ENCODE measurements at places on chromosomes 2 and 18. TPM values are rescaled to one million over a fixed set of nuclear protein-coding genes. Genes with fewer than 3 reads are reported as not detected.
A peak's percentile ranks its signal among the peaks of the same experiment; 100 is the strongest.

The GKN1 gene
- not detected for total RNA-seq

The ACMSD gene
- total RNA-seq = not detected

The PROKR1 gene
- total RNA-seq = not detected

The TRAF3IP1 gene
- 8.9 TPM for total RNA-seq

The FABP1 gene
- total RNA-seq = not detected

The COL4A4 gene
- total RNA-seq = 0.23 TPM

The TUBA3D gene
- total RNA-seq = not detected

GRCh38 chr2:21590026-21590690 lies 466.4 kb downstream of the TDRD15 start:
- DNase-seq = no peak

DNA sequence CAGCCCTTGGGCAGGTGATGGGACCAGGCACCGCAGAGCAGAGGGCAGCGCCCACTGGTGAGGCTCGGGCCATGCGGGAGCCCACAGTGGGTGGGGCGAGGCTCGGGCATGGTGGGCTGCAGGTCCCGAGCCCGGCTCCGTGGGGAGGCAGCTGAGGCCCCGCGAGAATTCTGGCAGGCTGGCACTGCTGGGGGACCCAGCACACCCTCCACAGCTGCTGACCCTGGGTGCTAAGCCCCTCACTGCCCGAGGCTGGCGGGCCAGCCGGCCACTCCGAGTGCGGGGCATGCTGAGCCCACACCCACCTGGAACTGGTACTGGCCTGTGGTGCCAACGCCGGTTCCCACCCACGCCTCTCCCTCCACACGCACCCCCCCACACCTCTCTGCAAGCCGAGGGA lies 29.7 kb upstream of the COL3A1 start:
- no peak for DNase-seq

GRCh38 chr2:204900487-204900886 lies 355.2 kb downstream of the PARD3B start:
- DNase-seq = no peak

DNA sequence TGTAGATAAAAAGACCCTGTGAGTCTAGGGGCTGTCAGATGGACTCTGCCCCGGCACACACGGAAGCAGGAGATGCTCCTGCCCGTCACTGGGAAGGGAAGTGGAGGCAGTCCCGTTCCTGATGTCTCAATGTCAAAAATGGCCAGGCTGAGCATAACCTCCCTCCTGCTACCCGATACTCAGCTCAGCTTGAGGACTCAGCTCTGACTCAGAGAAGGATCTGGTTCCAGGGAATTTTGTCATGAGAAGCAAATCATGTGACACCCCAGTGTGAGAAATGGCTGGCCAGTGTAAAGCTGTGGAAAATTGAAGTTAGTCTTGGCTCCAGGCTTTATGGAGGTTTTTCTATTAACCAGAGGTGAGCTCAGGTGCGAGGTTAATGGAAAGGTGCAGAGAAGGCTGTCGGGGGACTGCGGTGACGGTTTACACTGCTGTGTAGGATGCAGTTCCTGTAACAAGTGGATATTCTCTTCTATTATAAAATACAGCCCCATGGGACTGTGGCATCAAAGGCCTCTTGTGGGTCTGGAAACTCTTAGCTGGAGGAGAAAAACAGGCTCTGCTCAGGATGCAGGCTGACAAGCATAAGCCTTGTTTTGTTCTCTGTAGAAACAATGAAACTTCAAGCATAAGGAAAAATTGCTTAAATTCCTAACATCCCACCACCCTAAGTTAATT lies 24.7 kb upstream of the AGAP1 start:
- DNase-seq = no peak

DNA sequence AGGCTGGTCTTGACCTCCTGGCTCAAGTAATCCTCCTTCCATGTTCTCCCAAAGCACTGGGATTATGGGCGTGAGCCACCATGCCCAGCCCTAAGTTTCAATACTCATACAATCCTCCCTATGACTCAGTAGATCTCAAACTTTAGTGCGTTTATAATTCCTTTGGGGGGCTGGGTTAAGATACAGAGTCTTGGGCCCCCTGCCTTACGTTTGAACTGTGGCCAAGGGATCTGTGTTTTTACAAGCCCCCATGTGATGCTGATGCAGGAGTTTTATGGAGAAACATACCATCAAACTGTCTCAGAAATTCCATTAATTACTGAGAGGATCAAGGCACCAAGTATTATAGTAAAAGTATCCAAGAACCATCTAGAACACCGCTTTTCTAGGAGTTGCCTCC lies 38.2 kb upstream of the FAM136A start:
- DNase-seq = no peak

GRCh38 chr2:187136646-187137045 lies 287.7 kb upstream of the ZSWIM2 start:
- no peak for DNase-seq

DNA sequence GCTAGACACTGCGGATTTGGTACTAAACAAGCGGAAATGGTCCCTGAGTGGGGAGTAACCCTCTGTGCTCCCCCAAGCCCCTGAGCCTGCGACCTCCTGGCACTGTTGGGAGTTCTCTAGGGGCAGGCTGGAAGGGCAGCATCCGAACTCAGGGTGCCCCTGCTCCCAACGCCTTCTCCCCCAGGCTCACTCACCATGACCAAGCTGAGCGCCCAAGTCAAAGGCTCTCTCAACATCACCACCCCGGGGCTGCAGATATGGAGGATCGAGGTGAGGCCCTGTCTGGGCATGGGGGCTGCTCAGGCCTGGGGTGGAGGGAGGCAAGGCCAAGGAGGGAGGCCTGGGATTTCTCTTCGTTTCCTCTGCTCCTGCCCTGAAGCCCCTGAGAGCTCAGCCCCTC lies 4.7 kb downstream of the VIL1 start:
- DNase-seq = no peak

- no peak for DNase-seq
Measured at GRCh38 chr2:7020059-7020458, 102.8 kb downstream of the RNF144A start.

GRCh38 chr18:48832938-48833700 lies 117.6 kb downstream of the SMAD7 start:
- no peak for DNase-seq

DNA sequence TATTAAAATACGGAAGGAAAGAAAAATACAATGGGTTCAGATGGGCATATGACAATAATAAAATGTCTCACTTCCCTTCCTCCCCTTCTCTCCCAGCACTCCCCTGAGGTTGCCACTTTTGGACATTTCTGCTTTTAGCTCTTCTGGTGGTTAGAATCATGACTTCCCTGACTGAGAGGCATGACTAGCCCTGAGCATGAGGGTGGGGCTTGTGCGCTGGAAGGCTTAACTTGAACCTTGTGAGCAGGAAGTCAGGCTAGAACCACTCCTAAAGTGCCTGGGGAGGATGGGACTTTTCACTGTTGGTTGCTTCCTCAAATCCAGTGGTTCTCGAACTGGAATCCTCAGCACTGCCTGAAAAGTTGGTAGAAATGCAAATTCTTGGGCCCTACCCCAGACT lies 19.7 kb upstream of the ARHGAP25 start:
- no peak for DNase-seq

GRCh38 chr2:208375491-208376068 lies 31.0 kb upstream of the PTH2R start:
- no peak for DNase-seq

DNA sequence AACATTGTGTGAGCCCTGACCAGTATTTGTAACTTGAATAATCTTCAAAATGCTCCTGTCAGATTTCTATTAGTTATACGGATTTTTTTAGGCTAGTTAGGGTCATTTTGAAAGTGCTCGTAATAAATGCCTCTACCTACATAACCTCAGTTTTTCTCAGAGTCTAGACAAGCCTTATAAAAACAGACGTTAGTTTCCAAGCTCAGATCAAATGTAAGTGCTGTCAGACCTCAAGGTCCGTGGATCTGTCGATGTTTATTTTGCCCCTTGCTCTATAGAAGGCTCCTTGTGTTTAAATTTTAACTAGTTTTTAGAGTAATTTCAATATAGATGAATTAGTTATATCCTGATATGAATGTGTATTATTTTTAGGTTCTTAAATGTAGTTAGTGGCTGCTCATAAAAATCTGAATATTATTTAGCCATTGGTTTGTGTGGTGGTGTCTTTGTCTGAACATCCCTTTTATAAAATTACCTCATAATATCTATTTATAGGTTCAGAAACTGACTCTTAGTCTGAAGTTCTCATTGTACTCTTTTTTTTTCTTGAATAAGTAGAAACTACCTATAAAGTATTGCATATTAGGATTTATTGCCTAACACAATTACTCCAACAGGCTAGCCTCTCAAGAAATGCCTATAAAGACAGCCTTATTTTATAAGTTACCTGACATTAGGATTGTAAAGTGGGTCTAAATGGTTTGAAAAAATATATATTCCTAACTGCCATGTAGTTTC lies 71.1 kb downstream of the MTA3 start:
- DNase-seq = no peak

DNA sequence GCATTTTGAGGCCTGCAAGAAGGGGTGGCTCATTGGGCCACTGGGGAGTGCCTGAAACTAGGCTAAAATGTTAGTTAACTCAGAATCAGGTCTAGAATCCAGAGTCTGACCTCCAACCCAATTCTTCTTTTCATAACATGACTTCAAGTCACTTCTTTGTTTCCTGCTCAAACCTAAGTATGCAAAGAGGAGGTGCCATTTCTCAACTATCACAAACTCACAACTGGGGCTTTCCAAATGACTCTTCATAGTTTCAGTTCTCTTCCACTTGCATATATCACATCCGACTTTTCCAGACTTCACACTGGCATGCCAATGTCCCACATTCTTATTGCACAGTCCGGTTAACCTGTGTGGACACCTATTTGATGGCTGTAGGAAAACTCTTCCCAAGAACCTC lies 211.6 kb downstream of the TCF4 start:
- no peak for DNase-seq

DNA sequence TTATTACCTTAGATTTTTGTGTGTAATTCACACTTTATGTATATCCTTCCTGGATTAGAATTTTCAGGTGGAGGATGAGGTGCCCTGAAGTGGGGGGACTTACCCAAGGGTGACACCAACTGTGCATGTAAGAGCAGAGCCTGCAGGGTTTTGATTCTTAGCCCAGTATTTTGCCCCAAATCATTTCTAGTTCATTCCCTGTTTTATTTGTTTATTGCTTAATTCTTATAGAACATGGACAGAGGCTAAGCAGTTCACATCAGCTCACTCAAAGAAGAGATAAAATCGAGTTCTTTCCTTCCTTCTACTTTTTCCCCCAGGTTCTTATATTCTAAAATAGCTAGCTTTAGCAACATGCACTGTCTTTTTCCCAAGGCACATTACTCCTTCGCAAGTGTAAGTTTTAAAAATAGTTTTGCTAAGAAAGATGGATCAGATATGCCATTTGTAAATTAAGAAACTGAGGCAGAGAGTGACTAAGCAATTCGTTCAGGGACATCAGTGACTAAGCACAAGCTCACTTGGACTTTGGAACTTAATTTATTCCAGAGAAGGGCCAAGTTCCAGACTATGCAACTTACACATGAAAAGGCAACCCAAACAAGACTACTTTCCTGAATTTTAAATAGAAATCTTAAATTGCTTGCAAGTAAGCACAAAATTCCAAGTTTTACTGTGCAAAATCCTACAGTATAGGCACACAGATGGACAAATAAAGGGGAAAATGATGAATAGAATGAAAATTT lies 427.9 kb upstream of the POU3F3 start:
- no peak for DNase-seq

GRCh38 chr2:129587426-129588064 lies 391.9 kb upstream of the RAB6C start:
- DNase-seq = no peak

DNA sequence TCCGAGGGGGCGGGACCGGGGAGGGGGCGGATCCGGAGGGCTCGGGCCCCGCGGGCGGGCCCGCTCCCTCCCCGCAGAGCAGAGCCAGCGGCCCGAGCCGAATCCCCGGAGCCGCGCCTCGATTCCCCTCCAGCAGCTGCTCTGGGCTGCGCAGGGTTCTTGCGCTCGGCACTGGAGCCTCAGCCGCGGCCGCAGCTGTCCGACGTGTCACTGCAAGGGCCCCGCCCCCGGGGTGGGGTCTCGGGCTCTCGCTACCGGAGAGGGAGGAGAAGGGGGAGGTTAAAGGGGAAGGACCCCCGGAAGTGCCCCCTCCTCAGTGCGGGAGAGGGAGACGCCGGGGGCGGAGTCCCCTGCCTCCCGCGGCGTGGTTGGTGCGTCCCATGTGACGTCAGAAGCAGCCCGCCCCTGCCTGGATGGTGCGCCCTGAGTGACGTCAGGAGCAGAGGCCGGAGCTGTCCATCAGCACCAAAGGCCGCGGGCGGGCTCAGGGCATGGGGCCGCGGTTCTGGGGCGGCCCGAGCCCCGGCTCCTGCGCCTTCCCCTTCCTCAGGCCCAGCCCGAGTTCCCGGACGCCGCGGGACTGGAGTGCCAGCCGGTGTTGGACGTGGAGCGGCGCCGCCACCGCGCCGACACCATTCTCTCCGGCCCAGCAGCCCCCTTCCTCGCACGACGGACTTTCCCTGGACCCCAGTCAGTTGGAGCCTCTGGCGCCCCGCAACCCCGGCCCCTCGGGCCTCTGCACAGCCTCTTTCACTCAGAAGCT lies at the start of the genes CHPF and TMEM198:
Gene CHPF, minus strand, starts transcription at position 214 of the 763 bp plus-strand sequence. CDS start 271 bp downstream, outside the sequence.
Gene TMEM198, plus strand, starts transcription at position 433 of the 763 bp plus-strand sequence. CDS start 700 bp downstream, outside the sequence.
- peak; percentile 82 for DNase-seq

DNA sequence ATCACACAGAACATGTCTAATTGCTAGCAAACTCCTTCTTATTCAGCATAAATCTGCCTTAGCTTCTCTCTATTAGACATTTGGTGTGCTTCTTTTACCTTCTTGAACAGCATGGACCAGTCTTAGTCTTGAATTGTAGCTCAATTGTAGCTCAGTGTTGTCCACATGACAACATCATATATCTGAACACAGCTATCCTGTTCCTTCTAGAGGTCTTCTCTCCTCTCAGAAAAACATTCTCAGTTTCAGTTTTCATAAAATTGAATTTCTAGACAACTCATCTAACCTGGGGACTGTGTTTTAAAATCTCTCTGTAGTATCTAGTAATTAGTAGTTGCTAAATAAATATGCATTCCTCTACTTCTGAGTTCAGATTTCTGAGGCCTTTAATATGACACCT lies 47.6 kb downstream of the CPO start:
- no peak for DNase-seq

GRCh38 chr2:188765522-188766470 lies 208.4 kb upstream of the COL3A1 start:
- DNase-seq = no peak

DNA sequence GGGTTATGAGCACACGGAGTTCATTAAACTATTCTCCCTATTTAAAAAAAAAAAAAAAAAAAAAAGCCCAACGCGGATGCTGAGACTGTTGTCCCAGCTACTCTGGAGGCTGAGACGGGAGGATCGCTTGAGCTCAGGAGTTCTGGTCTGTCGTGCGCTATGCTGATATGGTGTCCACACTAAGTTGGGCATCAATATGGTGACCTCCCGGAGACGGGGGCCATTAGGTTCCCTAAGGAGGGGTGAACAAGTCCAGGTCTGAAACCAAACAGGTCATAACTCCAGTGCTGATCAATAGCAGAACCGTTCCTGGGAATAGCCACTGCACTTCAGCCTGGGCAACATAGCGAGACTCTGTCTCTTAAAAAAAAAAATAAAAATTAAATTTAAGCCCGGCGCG lies 12.9 kb upstream of the ANKRD53 start:
- DNase-seq = no peak

DNA sequence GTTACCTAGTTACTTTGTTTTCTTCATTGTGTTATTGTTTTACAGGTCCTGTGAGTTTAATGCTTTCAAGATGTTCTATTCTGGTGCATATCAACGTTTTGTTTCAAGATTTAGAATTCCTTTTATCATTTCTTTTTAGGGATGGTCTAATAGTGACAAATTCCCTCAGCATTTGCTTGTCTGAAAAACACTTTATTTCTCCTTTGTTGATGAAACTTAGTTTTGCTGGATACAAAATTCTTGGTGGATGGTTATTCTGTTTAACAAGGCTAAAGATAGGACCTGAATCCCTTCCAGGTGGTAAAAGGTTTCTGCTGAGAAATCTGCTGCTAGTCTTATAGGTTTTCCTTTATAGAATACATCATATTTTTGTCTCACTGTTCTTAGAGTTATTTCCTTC lies 102.3 kb downstream of the RND3 start:
- no peak for DNase-seq
